ENCODE measurements at places on chromosomes 6 and 20. TPM values are rescaled to one million over a fixed set of nuclear protein-coding genes. Genes with fewer than 3 reads are reported as not detected.

SLC52A3 gene
- 0.31 TPM for total RNA-seq

C20orf96 gene
- 1.7 TPM for total RNA-seq

MYMX gene
- not detected for total RNA-seq

EPB41L2 gene
- 69.0 TPM for total RNA-seq

NMBR gene
- total RNA-seq = not detected

EMILIN3 gene
- 2.4 TPM for total RNA-seq

EPM2A gene
- 83.7 TPM for total RNA-seq

TXNDC5 gene
- total RNA-seq = 136 TPM

ADGRB3 gene
- 9.8 TPM for total RNA-seq

- no peak for ATAC-seq
These were observed 577 bp upstream of the SCAND1 start for GRCh38 chr20:35954907-35955251.

DNA sequence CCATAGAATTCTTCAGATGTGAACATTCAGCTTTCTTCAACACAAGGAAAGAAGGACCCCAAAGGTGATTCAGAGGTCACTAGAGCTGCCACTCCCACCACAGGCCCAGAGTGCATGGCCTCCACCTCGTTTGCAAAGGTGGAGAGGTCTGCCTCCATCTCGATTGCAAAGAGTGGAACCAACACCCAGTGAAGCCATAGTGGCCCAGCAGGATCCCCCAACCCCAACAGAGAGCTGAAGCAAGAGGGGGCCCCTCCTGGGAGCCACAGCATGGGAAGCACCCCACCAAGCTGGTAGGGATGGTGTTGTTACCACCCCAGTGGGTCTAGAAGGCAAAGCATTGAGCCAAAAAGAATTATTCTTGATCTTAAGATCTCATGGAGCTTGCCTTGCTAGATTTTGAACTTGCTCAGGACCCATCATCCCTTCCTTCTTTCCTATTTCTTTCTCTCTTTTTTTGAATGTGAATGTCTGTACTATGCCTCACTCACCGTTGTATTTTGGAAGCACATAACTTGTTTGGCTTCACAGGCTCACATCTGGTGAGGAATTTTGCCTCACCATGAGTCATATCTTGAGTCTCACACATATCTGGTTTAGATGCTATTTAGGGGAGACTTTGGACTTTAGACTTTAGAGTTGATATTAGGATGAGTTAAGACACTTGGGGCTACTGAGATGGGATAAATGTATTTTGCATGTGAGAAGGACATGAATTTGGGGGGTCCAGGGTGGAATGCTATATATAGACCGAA lies 119.2 kb downstream of the ANKRD60 start:
- no peak for ATAC-seq

- ATAC-seq = no peak
These were observed 2.4 kb upstream of the SYCP2L start for GRCh38 chr6:10884245-10884972.

DNA sequence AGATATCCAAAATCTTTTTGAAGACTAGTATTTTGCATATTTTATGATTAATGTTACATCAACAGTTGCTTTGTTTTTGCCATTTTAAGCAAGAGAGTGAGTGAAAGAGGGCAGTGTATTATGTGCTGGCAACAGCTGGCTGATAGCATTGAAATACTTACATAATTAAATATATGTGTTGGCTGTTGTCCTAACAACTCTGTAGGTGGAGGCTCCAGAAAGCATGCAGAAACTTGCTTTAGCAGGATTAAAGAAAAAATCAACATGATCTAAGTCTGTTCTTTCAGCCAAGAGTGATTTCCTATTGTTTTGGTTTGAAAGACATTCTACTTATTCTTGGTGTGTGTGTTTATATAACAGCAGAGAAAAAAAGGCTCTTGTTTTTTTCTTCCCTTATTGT lies 127.5 kb downstream of the CDKAL1 start:
- no peak for ATAC-seq

DNA sequence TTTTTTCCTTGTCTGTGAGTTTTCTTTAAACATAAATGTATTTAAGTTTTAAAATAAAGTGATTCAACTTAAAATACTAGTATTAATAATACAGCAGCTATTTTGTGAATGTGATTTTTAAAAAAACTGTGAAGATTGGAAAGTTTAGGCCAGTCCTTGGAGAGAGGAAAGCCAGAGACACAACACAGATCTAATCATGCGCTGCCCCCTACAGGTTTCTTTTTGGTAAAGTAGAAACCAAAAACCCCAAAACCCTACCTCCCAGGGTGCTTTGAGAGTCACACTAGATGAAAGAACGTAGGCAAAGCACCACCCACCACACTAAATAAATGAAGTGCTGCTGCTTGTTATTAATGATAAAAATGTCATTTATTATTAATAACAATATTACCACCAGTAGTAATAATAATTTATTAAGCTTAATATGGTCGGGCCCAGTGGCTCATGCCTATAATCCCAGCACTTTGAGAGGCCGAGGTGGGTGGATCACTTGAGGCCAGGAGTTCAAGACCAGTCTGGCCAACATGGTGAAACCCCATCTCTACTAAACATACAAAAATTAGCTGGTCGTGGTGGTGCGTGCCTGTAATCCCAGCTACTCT lies 33.7 kb downstream of the SLC9A8 start:
- ATAC-seq = no peak

DNA sequence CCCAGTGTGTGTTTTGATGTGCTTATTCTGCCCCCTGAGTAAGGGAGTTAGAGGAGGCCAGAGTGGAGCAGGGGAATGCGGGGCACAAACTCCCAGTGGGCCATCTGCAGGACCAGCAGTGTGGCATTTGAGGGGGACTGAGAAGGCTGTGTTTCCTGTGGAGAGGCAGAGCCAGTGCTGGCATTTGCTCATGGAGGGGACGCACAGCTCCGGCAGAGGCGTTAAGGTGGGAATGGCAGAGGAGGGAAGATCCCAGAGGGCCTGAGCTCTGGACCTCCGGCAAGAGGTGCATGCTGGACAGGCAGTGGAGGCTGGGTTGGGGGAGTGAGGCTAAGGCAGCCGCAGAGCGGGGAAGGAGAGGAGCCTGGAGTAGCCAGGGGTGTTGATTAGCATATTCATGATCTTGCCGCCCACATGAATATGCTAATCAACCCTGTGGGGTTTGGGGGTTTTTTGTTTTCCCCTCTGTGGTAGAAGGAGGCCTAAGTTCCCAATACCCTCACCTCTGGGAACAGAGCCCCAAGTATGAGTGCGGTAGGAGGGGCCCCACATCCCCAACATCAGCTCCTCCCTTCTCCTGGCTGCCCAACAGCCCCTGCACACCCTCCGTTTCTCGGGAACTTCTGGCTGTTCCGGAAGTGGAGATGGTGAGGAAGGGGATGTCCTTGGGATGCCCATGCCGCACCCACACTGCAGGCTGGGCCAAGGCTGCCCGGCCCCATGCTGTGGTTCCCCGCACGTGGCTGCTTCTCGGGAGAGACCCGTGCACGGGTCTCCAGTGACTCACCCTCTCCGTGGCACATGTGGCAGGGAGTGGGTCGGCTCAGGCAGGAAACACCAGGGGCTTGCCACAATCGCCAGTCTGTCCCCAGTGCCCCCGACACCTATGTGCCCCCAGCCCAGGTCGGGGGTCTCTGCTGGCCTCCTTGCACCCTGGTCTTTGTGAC lies 33.8 kb downstream of the DLGAP4 start:
- no peak for ATAC-seq

DNA sequence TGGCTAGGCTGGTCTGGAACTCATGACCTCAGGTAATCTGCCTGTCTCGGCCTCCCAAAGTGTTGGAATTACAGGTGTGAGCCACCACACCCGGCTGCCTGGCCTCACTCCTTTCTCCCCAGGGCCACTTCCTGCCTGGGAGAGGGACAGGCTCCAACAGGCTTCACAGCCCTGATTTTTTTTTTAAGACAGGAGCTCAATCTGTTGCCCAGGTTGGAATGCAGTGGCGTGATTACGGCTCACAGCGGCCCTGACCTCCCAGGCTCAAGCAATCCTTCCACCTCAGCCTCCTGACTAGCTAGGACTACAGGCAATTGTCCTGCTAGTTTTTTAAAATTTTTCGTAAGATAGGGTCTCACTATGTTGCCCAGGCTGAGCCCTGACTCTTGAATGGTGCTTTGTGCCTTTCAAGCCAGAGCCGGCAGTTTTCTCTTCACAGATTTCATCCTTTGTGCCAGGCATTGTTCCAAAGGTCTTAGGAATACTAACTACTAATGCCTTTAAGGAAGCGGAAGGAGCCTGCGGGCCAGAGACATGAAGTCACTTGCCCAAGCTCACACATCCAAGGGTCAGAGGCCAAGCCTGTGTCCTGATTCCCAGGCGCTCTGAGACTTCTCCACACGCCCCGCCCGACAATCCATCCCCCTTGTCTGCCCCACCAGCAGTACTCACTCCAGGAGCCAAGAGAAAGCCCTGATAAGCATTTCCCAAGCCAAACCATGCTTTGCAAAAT lies 19.2 kb downstream of the CAPN11 start:
- peak; percentile 89 for ATAC-seq

DNA sequence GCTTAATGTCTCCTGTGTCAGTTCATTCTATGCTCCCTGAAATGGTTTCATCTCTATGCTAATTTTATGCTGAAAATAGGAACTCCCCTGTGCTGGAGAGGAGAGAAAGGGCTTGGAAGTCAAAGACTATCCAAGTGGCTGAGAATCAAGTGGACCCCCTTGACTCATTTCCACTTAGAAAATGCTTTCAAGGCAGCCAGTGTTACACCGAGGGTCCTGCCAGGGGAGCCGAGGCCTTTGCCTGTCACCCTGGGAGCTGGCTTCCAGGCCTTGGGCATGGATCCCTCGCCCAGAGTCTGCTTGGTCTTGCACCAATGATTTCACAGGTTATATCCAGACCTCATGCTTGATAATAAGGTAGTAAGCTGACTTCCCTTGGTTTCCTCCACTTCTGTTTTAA lies 342.6 kb downstream of the NRN1 start:
- ATAC-seq = no peak

- ATAC-seq = no peak
These were observed 90.5 kb upstream of the TBX18 start for GRCh38 chr6:84854811-84855400.

GRCh38 chr20:19986419-19986818 lies 30.7 kb upstream of the NAA20 start:
- ATAC-seq = peak; percentile 81

DNA sequence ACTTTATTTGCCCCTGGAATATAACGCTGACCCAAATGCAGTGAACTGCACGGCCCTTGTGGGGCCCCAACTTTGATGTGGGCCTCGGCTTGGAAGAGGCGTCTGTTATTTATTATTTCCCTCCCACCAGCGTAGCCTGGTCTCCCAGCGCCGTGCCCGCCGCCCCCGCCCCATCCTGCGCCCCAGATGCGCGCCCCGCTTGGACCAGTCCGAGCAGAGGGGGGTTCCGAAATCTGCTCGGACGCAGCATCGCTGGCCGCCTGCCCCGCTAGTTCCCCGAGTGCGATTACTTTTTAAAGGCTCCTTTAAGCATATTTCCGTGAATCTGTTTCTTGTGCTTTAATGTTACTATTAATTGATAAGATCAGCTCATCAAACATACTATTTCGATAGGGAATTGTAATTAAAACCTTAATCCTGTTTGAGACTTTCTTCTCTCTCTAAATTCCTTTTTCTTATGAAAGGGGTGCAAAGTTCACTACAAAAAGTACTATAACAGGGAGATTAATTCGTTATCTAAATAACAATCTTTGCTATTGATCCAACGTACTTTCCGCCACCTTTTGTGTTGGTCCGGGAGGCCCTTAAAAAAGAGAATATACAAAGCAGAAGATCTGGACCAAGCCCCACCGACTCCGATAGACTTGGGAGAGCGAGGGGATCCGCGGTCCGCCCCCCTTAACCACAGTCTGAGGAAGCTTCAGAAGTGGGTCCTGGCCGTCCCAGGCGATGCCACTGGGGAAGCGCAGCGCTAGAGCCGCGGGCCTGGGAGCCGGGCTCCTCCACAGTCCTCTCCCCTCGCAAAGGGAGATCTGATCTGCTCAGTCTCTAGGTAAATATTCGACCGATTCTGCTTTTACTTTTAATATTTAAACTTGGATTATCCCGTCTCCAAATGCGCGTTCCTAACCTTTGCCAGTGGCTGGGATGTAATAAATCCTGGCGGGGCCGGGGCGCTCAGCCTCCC lies 10.2 kb downstream of the POU3F2 start:
- ATAC-seq = no peak

- ATAC-seq = no peak
These were observed 32.3 kb upstream of the THEMIS start for GRCh38 chr6:127933137-127933536.

- peak; percentile 25 for ATAC-seq
These were observed 40.9 kb downstream of the GHRH start for GRCh38 chr20:37220731-37221130.

DNA sequence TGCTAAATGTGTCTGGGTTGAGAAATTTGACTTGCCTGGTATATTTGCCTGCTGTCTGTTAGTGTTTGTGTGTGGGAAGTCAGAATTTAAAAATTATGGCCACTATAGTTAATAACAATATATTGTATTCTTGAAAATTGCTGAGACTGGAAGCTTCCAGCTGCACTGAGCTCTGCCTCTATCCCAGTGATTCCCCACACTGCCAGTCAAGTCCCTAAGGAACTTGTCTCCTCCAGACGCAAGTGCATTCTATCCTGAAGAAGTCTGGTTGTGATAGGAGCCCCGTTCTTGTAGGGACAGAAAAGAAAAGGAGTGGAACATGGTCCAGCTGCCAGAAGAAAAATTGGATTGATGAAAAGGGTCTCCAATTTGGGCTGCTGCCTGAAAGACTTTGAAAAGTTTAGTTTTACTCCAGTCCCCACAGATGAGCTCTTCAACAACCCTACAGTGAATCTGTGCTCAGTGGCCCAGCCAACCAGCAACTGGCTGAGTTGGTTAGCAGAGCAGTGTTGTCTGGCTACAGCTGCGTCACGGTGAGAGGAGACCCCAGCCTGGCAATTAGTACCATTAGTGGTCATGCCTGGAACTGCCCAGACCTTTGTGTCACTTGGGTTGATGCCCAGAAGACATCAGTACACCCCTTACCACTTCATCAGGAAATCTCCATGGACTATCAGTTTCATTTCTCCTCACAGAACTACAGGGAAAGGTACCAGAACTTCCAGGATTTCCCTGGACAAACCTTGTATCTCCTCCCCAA lies 183.1 kb upstream of the MCHR2 start:
- ATAC-seq = peak; percentile 22

DNA sequence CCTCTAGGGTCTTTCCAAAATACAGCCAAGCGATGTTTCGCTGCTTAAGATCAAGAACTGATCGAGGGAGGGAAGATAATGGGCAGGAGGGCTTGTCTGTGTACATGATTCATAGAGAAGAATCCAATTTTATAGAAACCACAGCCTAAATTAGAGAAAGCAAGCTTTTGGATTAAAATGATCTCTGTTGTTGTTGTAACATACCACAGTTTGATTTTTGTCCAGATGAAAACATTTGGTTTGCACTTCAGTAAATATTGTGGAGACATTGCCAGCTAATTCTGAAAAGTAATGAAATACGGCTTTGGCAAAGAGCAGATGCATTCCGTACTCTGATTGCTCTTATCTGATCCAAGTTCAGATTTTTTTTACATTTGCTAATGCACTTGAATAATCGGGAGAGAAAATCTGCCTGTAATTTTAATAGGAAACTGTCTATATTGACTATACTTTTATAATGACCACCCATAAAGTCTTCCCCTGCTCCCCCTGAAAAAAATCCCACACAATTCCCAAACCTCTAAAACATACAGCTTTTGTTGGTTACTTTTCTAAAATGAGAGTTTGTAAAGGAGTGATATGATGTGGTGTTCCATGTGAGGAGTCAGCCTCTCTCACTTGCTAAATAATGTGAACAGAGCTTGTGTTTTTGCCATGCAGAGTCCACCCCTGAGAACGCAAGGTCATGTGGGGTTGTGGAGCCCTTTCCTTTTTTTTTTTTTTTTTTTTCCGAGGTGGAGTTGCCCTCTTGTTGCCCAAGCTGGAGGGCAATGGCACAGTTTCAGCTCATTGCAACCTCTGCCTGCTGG lies 199.9 kb downstream of the DTNBP1 start:
- ATAC-seq = peak; percentile 16

Data from gastroesophageal sphincter (tissue), 4 donors.